SHP77 treated with DMSO at 0.1 percent for 48 hours (cell line): ENCODE measurements at places on chromosomes 4 and X.

DNA sequence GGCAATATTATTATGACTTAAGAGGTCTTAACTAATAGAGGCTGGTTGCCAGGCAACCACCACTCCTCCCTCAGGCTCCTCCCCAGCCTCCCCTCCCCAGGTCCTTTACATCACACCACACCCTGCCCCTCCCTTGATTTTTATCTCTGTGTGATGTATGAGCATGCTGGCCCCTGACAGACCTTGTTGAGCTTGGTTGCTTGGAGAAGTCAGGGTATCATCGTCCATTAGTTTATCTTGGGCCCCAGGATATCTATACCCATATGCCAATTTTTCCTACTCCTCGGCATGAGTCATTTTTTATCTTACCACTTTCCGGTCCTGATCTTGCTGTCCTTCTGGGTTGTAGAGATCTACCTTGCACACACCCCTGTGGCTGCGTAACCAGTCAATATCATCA is 2.5 kb downstream of the AKAP4 start:
- no peak for DNase-seq

- no peak for DNase-seq
Observed at GRCh38 chr4:122044501-122044900, 92.6 kb upstream of the TRPC3 start.

DNA sequence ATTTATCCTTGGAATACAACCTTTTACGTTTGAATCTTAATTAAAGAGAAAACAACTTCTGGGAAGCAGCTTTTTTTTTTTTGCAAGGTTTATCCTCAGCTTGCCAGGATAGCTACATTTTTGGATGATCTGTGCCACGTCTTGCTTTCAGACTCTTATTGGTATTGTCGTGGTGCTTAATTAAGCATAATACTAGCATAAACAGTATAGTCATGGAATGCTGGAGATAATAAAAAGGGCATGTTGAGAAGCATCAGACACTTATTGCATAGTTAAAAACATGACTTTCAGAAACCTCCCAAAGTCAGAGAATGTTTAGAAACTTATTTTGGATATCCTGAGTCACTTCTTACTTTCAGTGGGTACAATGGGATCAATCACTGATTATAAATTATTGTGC is 77.0 kb downstream of the PALLD start:
- no peak for DNase-seq

GRCh38 chr4:89101256-89102161 is 9.8 kb upstream of the TIGD2 start:
- no peak for DNase-seq

GRCh38 chrX:46803140-46803539 is 33.7 kb upstream of the RP2 start:
- DNase-seq: no peak

- DNase-seq: no peak
Observed at GRCh38 chrX:136204571-136204970, 46.6 kb downstream of the MAP7D3 start.

DNA sequence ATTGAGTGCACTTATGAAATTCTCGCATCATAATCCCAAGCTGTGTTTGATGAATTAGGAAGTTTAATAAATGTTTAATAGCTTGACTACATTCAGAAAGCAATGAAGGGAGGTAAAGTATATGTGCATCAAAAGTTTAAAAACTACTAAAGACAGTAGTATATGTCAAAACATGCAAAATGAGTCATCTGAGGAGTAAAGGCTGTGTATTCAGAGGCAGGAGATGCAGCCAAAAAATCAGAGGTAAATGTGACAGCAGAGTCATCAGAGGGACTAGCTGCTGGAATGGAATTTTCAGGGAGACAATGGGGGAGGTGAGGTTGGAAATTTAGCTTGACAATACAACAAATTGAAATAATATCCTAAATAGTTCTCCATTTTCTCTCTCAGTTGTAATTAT is 127.0 kb upstream of the FUNDC1 start:
- no peak for DNase-seq

GRCh38 chrX:114037515-114037914 is 546.4 kb upstream of the HTR2C start:
- DNase-seq: no peak

DNA sequence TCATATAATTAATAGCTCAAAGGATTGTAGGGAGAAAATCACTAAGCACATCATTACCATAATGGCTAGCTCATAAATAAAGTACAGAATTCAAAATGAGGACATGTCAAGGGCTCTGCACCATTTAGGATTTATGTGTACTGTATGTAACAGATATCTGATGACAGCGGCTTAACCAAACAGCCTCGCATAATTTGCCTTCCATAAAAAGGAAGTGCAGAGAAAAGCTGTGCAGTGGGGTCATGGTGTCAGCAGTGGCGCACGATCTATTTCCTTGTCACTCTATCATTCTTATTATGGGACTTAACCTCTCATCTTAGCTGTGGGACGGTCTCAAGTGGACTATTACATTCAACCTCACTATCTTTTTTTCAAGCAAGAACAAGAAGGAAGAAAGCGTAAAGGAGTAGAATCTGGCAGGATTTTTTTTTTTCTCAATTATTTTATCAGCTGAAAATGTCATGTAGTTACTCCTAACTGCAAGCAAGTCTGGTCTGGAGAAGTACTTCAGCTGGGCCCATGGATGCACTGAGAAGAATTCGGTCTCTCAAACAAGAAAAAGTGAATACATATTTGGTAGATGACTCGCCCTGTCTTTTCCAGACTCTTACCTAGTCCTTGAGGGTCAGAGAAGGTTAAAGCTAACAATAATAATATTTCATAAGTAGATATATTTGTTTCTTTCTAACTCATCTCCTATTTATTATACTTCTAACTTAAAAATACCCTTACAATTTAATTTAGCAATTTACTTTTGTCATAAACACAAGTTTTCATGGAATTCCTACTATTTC is 94.6 kb downstream of the COX18 start:
- DNase-seq: peak; percentile 21

GRCh38 chr4:37902212-37902611 is 11.3 kb downstream of the TBC1D1 start:
- DNase-seq: no peak

GRCh38 chr4:119833611-119834010 is 205.0 kb upstream of the PDE5A start:
- no peak for DNase-seq

DNA sequence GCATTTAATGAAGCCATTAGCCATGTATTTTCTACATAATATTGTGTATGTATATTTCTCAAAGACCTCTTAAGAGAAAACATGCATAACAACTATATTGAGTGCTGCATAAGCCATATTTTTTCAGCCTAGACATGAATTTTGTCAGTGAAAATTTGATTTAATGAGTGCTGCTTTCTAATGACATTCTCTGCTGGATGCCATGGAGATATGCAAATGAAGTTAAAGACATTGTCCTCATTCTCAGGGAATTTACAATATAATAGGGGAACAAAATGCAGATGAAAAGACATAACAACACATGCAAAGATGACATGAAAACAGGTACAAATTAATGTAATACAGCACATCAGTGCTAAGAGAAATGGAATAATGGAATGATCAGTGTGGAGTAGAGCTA is 118.7 kb downstream of the ATOH1 start:
- DNase-seq: no peak

DNA sequence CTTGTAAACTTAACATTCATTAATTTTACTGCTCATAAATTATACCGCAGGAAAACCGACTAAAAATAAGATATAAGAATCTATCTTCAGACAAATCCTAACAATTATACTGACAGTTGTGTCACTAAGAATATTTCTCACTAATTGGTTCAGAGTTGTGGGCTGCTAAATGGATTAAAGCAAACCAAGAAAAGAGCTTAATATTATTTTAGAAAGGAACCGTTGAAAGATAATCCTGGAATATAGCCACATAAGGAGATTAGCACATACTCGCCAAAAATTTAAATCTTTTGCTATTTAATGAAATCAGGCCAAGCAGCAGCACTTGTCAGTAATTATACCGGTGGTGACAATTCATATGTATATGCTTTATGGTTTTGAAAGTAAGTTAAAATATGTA is 132.8 kb downstream of the SLIT2 start:
- no peak for DNase-seq

DNA sequence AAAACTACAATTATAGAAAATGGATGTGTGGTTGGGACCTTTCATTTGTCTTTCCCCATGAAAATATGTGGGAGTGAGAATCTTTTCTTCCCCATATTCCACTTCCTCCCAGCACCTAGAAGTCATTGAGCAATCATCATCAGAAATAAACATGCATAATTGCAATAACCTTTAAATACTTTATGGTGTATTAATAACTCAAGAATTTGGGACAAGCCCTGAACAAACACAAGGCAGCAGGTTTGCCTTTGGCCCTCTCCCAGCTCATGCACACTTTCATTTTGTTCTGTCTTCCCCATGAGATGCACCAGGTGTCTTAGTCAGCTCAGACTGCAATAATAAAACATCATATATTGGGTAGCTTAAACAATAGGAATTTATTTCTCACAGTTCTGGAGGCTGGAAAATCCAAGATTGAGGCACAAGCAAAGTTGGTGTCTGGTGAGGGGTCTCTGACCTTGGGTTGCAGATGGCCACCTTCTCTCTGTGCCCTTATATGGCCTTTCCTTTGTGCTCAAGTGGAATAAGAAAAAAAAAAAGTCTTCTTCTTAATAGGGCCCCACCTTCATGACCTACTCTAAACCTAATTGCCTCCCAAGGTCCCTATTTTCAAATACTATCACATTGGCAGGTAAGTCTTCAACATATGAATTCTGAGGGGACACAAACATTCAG is 34.7 kb upstream of the TMEM184C start:
- DNase-seq: no peak

GRCh38 chrX:41067721-41068120 is 17.5 kb upstream of the USP9X start:
- DNase-seq: no peak
